ENCODE measurements at places on chromosomes 16 and 17. TPM values are rescaled to one million over a fixed set of nuclear protein-coding genes. Genes with fewer than 3 reads are reported as not detected.

DNA sequence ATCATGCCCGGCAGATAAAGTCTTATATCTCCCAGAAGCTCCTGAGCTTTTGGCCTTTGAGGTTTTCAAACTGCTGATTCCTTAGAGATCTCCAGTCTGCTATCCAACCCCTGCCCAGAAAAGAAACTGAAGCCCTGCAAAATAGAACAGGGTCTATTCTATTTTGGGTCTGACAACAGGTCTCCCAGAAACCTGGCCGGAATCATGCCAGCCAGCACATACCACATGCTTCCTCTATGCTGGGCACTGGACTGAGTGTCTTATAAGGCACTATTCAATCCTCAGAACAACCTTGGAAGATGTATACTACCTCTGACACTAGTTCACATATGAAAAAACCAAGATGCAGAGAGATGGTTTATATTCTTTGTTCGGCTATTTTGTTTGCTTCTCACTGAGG is 21.3 kb upstream of the GFOD2 start:
- DNase-seq, result no peak

Gene C16orf86
- 0.26 TPM for total RNA-seq

Gene UBTF
- total RNA-seq, result 36.1 TPM

Gene CRYM
- total RNA-seq, result 1.2 TPM

DNA sequence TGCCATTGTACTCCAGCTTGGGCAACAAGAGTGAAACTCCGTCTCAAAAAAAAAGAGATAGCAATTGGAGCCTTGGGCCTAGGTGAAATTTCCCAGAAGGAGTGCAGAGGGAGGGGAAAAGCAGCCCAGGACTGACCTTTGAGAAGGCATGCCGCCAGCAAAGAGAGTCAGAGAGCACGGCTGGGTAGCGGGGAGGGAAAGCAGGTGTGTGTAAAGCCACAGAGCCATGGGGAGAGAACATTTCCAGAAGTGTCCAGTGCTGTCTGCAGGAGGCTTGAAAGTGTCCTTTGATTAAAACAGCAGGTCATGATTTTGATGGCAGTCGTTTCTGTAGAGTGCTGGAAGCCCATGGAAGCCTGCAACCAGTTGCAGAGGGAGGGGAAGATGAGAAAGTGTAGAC is 8.1 kb downstream of the C16orf54 start:
- no peak for DNase-seq
